ENCODE measurements at places on chromosomes 4 and X.

- DNase-seq: no peak
Measured at GRCh38 chr4:17562157-17562556, 14.8 kb upstream of the LAP3 start.

DNA sequence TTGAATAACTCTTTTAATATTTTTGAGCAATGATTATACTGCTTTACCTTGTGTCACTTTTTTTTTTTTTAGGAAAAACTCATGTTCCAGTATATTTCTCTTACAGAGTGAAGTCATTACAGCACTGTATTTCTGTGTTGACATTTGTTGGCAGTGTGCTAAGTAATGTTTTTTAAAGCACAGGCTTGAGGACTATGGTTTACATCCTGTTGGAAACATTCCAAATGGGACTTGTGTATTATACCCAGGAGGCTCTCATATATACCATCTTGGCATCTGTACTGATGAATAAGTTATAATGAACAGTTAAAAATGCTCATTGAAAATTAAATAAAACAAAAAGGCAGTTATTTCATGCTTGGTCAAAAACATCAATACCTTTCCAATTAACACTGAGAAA lies 33.8 kb downstream of the CEP44 start:
- DNase-seq: no peak

GRCh38 chrX:148956352-148956751 lies 455.9 kb downstream of the AFF2 start:
- DNase-seq: no peak

DNA sequence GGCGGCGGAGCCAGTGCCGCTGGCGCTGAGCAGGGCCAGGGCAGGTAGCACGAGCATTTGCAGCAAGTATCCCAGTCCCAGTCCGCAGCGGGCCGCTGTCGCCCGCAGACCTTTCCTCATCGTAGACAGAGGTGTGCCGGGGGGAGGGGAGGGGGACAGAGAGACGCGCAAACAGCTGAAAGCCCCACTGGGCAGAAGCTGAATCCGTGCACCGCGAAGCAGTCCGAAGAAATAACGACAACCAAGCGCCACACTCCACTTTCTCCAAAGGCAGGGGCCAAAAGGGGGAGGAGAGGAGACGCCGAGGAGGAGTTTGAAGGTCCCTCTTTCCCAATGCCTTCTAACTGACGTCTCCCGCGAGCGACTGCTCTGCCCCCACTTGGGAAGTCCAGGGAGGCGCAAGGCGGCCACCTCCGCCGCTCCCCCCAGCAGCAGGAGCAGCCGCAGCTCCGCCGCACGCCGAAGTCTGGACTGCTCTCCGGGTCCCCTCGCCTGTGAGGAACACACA lies at the start of gene UNC5C:
Gene UNC5C, minus strand, starts transcription at position 236 of the 508 bp plus-strand sequence.
- no peak for DNase-seq

GRCh38 chr4:22987870-22988269 lies 295.1 kb downstream of the GBA3 start:
- no peak for DNase-seq

DNA sequence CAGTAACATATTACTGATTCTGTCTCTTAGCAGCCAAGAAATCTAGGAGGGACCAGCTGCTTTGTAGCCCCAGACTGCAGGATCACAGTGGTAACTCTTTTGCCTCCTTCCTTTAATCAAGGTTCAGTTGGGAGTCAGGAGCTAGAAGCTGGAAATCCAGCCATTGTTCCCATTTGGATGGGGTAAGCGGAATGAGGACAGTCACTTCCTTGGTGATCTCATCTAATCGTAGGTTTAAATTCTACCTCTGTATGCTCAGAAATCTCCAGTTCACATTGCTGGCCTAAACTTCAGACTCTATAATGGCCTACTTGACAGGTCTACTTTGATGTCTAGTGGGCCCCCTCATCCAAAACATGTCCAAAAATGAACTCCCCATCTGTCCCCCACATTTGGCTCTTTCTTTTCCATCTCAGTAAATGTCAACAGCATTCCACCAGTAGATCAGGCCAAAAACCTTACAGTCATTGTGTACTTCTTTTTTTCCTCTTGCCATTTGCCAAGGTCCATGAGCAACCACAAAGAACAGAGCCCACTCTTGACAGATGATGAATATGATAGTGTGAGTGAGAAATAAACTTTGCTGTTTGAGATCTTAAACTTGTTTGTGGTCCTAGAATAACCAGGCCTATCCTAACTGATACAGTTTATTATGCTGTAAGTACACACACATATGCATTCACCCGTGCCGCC lies 40.1 kb downstream of the WWC2 start:
- DNase-seq: no peak

- no peak for DNase-seq
Measured at GRCh38 chrX:12115377-12115776, 22.9 kb upstream of the FRMPD4 start.

DNA sequence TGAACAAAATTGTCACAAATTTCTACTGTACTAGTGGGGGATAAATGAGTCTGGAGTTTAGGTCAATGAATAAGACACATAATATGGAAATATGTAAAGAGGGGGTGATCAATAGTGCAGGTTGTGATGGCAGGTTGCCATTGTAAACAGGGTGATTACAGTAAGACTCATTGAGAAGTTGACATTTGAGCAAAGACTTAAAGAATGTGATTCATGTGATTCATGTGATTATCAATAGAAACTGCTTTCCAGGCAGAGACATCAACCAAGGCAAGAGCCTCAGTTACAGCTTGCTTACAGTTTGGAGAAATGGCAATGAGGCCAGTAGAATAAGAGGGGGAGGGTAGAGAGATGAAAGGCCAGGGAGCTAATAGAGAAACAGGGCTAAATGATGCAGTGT lies 45.8 kb upstream of the GIMD1 start:
- DNase-seq: no peak

DNA sequence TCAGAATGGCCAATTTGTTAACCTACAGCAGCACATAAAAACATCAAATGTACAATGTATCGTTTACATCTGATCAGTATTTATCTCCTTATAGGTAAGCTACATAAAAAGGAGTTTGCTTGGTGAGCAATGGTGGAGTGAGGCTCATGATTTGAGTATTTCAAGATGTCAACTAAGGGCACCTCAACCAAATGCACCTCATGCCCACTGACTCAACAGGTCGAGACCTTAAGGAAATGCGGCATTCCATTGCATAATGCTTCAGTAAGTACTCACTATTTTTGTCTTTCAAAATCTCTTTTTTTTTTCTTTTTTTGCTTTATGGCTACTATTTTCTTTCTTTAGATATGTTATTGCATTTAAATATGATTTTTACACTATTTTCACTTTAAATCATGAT lies 181.0 kb upstream of the TLL1 start:
- no peak for DNase-seq

- no peak for DNase-seq
Measured at GRCh38 chr4:66655505-66655904, 889.8 kb downstream of the CENPC start.

- no peak for DNase-seq
Measured at GRCh38 chr4:78081541-78081940, 24.4 kb downstream of the FRAS1 start.

- no peak for DNase-seq
Measured at GRCh38 chrX:15849555-15849954, 5.1 kb downstream of the AP1S2 start.

- DNase-seq: no peak
Measured at GRCh38 chr4:7513671-7514070, 78.9 kb upstream of the PSAPL1 start.

GRCh38 chr4:8916351-8916885 lies 44.8 kb upstream of the HMX1 start:
- DNase-seq: no peak

DNA sequence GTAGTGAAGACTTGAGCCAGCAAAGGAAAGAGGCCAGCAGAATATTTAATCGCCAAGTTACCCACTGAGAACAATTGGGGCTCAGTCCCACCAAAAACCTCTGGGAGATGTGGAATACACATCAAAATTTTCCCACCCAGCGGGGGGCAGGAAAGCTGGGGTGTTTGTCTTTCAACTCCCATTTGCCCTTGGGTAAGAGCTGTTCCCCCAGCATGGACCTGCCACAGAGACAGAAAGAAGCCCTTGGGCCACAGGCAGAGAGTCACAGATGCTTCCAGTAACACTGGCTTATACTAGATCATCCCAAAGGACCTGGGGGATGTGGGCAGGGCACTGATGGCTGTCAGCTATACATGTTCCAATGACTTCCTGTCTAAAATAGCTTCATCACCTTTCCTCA lies 18.9 kb upstream of the FBXW7 start:
- DNase-seq: no peak

- no peak for DNase-seq
Measured at GRCh38 chrX:17692709-17693346, 44.5 kb upstream of the SCML1 start.

- no peak for DNase-seq
Measured at GRCh38 chr4:93030670-93031069, 726.9 kb downstream of the GRID2 start.

GRCh38 chrX:50812995-50813842 lies 775 bp downstream of the SHROOM4 start:
- no peak for DNase-seq

GRCh38 chrX:137427816-137428215 lies 138.1 kb upstream of the ZIC3 start:
- no peak for DNase-seq

DNA sequence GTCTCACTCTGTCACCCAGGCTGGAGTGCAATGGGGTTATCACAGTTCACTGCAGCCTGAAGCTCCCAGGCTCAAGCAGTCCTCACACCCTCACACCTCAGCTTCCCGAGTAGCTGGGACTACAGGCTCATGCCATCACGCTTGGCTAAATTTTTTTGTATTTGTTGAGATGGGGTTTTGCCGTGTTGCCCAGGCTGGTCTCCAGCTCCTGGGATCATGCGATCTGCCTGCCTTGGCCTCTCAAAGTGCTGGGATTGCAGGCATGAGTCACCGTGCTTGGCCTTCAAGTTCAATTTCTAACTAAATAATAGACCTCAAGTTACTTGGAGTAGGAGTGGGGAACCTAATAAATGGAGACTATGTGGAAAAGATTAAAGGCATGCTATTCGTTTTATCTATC lies 48.9 kb downstream of the MND1 start:
- DNase-seq: no peak

DNA sequence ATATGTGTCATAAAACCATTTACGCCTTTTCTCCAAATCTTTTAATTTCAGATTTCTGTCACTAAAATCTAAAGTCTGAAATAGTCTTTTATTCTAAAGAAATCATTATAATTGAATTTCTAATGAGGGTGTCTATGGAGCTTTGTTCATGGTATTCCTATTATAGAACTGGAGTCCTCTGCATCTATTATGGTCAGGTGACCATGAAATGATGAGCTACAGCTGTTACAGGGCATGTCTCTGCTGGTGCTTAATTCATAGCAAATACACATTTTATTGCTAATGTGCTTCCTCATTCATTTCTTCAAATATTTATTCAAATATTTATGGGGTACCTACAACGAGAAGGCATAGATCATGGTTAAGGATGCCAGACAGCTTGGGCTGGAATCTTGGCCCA lies 126.1 kb downstream of the NAA11 start:
- no peak for DNase-seq

- DNase-seq: no peak
Measured at GRCh38 chr4:42683393-42683792, 26.5 kb upstream of the ATP8A1 start.

DNA sequence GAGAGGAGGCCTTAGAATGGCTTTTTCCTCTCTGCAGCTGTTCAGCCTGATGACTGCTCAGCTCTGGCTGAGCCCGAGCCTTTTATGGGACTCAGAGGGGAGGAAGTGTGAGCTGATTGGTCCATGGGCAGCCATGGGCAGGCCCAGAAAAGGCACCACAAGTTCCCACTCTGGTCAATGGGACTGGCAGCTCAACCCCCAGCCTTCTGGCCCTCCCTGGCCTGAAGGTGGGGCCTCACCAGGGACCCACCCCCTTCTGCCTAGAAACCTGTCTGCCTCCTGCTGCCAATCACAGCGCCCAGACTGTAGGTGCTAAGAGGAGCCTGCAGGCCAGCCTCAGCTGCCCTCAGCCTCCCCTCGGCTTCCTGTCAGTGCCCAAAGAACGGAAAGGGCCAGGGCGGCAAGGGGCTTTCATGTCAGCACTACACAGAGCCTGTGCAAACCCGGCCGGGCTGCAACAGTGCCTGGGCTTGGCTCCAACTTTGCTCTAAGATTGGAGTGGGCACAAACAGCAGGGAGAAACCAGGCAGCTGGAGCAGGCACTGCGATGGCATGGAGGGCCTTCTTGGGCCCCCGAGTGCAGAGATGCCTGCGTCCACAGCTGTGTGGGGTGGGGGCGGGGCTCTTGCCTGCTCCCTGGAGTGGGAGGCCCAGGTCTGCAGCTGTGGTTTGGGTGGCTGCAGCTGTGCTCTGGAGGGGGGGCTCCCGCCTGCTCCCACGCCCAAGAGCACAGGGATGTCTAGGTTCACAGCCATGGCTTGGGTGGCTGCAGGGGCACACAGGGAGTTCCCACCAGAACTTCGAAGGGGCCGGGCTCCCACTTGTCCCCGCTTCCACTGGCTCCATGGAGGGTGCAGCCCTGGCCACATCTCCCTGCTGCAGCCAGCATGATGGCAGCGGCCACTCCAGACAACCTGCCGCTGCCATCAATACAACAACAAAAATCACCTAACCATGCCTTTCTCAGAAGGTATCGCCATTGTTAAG lies 92.6 kb downstream of the NXF2 start:
- DNase-seq: no peak

GRCh38 chr4:94758700-94759399 lies 1.1 kb downstream of the BMPR1B start:
- no peak for DNase-seq

- DNase-seq: no peak
Measured at GRCh38 chrX:1449823-1450149, 2.9 kb downstream of the ASMTL start.

DNA sequence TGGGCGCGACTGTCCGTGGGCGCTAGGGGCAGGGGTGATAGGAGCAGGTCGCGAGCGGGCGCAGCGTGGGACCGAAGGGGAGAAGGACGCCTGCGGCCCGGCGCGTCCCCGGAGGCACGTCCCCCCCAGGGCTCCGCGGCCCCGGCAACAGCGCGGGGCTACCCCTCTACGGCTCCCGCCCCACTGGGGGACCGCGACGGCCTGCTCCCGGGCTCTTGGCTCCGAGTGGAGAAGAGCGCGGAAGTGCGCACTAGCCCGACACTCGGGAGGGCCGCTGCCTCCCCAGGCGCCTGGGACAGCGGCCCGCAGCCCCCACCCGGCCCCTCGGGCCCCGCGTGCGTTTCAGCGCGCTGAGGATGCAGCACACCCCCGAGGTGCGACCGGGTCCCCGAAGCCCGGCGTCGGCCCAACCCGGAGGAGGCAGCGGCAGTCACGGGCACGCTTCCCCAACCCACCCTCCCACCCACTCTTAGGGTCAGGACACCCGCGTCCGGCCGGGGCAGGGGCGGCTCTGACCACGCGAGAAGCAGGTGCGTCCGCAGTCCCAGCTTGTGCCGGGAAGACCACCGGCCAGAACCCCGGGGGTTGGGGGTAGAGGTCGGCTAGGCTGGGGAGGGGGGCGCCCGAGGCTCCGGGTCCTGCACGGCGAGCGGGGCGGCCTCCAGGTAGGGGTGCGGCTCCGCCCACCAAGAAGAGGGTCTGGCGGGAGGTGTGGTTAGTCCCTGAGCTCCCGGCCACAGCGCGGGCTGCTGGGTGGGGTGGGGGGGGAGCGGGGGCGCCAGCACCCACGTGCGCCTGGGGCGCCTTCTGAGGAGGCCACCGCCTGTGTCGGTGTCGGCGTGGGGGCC lies 18.5 kb upstream of the NAT8L start:
- no peak for DNase-seq

All from stimulated activated CD4-positive, alpha-beta T cell treated with anti-CD3 and anti-CD28 coated beads, Interleukin-1b, Interleukin-23, amount 100 ng/mL, for 1 hour (primary cell).